ENCODE measurements at places on chromosomes 6 and 20.

DNA sequence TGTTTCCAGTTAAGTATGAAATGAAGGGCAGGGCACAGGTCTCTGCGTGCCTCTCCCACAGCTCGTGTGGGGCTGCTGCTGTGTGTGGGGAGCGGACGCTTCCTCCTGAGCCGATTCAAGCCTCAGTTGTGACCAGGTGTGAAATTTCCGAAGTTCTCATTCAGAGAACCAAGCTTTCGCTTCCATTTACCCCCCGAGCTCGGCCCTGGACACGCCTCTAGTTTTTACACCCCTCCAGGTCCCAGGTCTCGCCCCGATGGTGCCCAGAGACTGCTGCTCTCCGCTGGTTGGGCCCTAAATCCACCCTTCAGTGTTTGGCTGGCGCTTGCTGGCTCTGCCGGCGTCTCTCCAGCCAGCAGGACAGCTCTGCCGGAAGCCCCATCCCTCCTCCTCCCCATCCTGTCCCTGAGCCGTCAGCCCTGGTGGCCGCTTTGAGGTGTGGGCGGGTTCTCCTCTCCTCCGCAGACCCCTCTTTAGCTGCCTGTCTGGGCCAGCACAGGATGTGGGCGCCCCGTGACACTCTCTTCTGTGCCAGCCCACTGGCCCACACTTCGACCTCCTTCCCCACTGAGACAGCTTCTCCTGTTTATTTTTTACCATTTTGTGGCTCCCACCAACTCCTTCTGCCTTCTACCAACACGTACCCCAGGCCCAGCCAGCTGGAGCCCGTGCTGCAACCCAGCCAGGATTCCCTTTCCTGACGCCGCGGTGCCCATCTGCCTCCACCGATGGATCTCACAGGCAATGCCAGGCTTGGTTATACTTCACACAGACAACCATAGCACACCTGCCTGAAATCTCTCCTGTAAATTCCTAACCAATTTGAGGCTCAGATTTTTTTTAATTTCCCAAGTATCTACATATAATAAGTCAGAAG, 142.8 kb downstream of the DLL1 start:
- DNase-seq, result peak; percentile 68

DNA sequence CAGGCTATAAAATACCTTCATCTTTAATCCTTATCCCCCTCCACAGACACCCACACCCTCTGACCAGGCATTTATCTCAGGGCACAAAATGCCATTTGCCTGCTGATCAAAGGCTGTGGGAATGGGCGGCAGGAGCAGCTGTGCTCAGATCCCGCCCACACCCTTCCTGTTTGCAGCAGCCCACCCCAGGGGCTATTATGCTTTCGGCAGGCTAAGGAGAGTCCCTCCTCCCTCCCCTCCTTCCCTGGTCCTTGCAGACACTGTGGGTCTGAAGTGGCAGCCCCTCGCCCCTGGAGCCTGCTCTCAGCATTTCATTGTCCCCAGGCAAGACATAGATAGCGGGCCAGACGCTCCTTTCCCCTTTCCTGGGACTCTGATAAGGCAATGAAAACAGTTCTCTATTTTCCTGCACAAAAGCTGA, 220.8 kb upstream of the HEY2 start:
- DNase-seq, result no peak

DNA sequence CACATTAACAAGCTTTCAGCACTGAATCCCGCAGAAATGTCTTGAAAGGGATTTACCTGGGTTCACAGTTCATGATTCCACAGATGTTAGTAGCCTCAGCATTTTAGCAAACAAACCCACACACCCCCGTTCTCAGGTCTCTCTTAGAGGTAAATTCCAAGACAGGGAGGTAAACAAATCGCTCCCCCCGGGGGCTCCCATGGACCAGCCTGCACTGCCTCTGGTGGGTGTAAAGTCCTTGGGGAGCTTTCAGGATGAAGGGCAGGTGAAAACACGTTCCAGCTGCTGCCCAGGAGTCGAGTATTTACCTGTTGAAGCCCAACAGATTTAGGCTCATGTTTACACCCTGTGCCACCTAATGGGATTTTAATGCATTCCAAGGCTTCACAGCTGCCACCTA, 187.0 kb upstream of the FOXQ1 start:
- DNase-seq, result no peak

GRCh38 chr20:63979557-63980316, at the start of gene SAMD10:
TSS of gene SAMD10 (minus strand) at chr20:63979642. CDS start at chr20:63979467, 175 bp downstream.
- peak; percentile 87 for DNase-seq

GRCh38 chr20:32009564-32009963, 674 bp upstream of the CCM2L start:
- no peak for DNase-seq
